ENCODE measurements at places on chromosomes 13 and 19.

DNA sequence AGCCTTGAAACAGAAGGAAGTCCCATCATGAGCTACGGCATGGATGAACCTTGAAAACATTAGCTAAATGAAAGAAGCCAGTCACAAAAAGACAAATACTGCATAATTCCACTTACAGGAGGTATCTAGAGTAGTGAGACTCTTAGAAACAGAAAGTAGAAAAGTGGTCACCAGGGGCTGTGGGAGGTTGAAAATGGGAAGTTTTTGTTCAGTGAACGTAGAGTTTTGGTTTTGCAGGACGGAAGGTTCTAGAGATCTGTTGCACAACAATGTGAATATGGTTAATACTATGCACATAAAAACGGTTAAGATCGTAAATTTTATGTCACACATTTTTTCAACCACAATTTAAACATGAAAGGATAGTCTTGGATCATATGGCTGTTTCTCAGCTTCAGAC lies 11.9 kb upstream of the SLC10A2 start:
- DNase-seq = no peak

- DNase-seq = no peak
Measured at GRCh38 chr19:9139609-9140158, 513 bp upstream of the ZNF317 start.

DNA sequence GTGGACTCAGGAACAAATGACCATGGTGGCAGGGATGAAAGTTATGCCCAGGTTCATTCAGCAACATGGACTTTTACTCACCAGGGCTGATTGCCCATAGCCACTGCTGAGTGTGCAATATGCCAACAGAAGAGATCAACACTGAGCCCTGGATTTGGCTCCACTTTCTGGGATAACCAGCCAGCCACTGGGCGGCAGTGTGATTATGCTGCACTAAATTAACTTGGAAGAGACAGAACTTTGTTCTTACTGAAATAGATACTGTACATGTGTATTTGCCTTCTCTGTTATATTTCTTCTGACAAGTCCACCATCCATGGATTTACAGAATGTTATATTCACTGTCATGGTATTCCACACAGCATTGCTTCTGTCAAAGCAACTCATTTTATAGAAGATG lies 257.4 kb downstream of the TDRD3 start:
- no peak for DNase-seq

- no peak for DNase-seq
Measured at GRCh38 chr19:29579308-29579910, 26.7 kb upstream of the POP4 start.

- no peak for DNase-seq
Measured at GRCh38 chr19:36043952-36044351, 10.1 kb downstream of the THAP8 start.

GRCh38 chr13:110272651-110273050 lies 34.3 kb downstream of the COL4A1 start:
- DNase-seq = no peak

- no peak for DNase-seq
Measured at GRCh38 chr19:33040994-33041827, 23.5 kb downstream of the RHPN2 start.

DNA sequence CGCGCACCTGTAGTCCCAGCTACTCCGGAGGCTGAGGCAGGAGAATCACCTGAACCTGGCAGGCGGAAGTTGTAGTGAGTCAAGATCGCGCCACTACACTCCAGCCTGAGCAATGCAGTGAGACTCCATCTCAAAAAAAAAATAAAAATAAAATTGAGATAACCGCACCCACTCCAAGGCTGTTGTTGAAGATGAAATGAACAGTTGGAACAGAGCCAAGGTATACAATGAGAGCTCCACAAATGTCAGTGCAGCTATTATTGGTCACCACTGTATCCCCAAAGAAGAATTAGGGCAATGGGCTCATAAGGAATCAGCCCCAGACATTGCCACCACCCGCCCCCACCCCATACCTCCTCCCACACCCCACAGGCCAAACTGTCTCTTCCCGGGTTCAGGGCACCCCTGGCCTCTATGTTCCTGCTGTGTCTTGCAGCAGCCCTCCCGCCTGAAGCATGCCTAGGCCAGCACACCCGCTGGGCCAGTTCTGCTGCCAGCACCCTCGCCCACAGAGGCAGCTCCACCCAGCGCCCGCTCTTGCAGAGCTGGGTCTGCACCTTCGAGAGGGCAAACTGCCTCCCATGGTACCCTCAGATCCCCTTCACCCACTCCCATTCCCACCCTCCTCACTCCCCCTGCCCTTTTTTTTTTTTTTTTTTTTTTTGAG lies 3.5 kb upstream of the S1PR5 start:
- DNase-seq = no peak

- no peak for DNase-seq
Measured at GRCh38 chr13:49633710-49634109, 5.4 kb downstream of the ARL11 start.

DNA sequence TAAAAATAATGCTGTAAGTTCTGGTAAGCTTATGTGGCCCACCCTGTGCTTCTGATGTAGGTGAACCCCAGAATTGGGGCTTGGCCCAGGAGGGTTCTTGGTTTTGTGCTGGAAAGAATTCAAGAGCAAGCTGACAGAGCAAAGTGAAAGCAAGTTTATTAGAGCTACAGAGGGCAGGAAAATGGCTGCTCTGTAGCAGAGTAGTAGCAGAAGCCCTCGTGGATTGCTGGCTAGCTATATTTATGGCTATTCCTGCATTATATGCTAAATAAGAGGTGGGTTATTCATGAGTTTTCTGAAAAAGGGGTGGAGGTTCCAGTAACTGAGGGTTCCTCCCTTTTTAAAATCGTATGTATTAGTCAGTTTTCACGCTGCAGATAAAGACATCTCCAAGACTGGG lies 20.6 kb upstream of the ZNF599 start:
- DNase-seq = no peak

DNA sequence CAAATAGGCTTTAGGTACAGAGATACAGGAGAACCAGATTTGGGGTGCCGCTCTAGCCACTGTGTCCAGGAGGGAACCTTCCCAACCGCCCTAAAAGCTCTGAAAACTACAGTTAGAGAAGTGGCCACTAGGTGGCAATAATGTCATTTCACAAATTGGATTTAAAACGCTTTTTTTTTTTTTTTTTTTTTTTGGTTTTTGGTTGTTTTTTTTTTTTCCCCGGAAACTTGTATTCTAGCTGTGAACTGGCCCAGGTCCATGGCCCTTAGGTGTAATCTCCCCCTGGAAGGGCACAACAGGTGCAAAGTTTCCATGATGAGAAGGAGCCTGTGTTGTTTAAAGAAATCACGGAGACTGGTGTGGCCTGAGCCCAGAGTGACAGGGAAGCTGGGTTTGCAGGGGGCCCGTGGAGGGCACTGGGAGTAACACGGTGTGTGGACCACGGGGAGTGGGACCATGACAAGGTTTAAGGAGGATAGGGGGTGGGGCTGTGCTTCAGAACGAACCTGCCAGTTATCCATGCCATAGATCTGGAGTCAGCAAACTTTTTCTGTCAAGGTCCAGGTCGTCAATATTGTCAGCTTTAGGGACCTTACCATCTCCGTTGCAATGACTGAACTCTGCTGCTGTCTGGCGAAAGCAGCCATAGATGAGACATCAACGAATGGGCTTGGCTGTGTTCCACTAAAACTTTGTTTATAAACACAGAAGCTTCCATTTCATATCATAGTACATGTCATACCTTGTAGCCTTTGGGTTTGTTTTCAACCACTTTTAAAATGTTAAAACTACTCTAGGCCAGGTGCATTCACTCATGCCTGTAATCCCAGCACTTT lies 10.1 kb downstream of the OR1I1 start:
- DNase-seq = no peak

DNA sequence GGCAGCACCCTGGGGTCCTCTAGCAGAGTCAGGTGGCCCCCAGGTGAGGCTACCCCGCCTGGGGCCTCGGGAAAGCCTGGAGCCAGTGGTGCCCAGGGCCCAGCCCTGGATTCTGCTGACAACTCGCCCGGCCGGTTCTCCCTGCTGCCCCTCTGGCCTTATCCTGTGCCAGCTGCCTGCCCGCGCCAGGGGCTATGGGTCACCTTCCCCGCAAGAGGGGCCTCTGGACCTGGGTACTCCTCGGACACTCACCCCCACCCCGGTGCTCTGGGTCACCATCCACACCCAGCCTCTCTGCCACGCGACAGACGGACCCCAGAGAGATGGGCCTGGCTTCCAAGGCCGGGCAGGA lies 24.0 kb downstream of the ZBTB7A start:
- no peak for DNase-seq

DNA sequence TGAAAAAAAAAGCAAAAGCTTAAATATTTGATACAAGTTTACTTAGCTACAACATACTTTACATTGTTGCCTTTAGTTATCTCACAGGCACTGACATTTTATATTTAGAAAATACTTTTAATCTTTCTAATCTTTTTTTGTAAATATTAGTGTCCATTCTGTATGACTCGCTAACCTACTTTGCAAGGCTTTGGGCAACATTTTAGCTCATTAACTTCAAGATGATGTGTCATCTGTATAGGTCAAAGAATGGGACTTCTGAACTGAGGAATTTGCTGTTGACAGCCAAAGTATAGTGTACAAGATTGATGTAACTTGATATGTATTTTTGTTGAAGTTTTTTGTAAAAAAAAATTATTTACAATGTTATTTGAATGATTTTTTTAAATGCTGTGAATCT lies 2.7 kb upstream of the C1QTNF9 start:
- no peak for DNase-seq

DNA sequence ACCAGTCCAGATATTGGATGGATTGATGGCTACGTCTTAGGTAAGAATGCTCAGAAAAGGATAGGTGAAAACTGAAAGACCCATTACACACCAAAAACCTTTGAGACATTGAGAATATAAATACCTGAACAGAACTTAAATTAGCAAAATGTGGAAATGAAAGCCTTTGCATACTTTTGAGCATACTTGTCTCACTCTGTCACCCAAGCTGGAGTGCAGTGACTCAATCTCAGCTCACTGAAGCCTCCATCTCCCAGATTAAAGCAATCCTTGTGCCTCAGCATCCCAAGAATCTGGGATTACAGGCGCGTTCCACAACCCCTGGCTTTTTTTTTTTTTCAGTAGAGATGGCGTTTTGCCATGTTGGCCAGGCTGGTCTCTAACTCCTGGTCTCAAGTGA lies 695.3 kb downstream of the DACH1 start:
- DNase-seq = no peak

- DNase-seq = no peak
Measured at GRCh38 chr19:42198676-42199439, 18.6 kb downstream of the DEDD2 start.

DNA sequence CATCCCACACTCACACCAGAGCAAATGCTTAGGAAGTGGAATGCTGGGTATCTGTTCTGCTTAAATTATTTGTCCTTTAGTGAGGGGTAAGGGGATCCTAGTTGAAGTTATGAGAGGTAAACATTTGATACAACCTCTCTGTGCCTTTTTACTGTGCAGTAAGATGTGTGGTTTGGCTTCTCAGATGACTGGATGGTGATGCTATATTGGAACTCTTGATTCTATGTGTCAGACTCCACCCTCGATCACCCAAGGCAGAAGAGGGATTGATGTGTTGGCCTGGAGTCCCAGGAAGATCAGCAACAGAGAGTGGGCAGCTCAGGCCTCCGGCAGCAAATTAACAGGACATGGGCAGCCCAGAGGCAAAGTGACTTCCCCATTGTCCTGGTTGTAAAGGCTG lies 66.7 kb downstream of the SIPA1L3 start:
- no peak for DNase-seq
